ENCODE measurements at places on chromosomes 16 and 17.

DNA sequence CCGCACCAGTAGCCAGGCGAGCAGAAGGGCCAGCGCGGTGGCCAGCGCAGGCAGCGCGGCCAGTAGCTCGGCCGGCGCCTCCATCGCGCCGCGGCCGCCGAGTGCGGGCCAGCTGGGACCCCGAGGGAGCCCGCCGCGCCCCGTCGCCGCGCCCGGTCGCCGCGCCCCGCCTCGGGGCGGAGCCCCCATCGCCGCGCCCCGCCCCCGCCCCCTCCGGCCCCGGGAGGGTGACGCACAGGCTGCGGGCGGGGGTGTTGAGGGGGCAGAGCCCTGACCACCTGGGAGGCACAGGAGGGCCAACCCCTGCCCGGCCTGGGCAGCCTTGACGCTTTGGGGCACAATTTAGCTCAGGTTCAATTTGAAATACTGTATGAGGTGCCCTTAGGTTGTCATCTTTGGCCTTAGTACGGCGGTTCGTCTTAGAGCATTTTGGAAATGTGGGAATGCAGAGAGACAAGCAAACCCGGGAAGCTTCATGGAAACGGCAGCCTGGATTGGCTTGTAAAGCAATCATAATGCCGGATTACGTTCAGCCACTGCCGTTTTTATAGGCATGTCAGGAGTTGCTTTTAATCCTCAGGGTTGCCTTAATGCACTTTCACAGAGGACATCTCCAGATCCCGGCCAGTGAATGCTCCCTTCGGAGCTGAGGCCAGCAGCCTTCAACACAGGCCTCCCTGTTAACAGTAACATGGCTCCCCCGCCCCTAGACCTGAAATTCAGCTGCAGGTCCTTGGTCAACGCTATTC is at the start of gene MXRA7:
Gene MXRA7 (minus strand): TSS at position 103 of the 749 bp plus-strand sequence. CDS start 19 bp downstream, at position 84.
- peak; percentile 92 for DNase-seq

DNA sequence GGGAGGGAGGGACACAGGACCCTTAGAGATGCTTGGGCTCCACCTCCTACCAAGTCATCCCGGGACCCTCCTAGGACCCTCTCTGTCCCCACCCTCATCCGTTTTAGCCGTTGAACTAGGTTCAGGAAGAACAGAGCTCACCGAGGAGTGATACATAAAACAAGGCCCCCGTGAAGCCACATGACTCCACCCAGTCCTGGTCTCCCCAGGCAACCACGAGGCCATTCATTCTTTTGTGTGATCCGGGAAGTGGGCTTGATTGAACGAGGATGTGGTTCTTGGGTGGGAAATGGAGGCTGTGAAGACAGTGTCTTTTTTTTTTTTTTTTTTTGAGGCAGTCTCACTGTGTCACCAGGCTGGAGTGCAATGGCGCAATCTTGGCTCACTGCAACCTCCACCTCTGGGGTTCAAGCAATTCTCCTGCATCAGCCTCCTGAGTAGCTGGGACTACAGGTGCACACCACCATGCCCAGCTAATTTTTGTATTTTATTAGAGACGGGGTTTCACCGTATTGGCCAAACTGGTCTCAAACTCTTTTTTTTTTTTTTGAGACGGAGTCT is 14.8 kb downstream of the TRARG1 start:
- no peak for DNase-seq

DNA sequence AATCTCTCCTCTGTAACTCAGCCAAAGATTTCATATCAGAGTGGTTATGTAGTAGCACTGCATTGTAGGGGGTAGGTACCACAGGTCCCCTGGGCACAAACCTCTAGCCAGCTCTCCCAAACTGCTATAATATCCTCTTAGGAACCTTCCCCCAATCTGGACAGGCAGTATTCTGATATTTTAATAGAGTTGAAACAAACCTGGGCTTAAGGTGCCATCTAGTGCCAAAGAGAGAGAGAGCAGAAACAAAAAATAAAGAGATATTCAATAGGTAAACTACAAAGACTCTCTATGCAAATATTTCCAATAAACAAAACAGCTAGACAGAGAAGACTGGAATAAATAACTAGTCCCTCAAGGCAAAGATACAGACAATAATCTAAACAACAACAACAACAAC is 1070.0 kb downstream of the CDH11 start:
- no peak for DNase-seq

GRCh38 chr17:19424934-19425868 is 14.2 kb downstream of the RNF112 start:
- no peak for DNase-seq

GRCh38 chr16:57689762-57690558 is 4.6 kb upstream of the DRC7 start:
- no peak for DNase-seq

DNA sequence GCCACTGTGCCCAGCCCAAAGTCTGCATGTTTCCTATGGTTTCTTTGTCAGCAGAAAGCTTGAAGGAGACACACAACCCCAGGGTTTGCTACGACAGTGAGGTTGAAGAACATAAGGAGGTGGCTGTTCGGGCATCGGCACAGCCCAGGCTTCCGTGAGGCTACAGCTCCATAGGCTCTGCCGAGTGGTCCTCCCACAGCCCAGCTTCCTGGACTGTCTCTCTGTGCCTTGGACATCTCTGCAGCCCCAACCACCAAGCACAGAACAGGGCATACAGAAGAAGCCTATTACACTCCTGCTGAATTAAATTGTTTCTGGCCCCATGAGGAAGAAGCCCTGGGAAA is 3.2 kb upstream of the HAP1 start:
- DNase-seq: no peak

GRCh38 chr16:58076514-58076913 is 51.0 kb downstream of the MMP15 start:
- DNase-seq: no peak

DNA sequence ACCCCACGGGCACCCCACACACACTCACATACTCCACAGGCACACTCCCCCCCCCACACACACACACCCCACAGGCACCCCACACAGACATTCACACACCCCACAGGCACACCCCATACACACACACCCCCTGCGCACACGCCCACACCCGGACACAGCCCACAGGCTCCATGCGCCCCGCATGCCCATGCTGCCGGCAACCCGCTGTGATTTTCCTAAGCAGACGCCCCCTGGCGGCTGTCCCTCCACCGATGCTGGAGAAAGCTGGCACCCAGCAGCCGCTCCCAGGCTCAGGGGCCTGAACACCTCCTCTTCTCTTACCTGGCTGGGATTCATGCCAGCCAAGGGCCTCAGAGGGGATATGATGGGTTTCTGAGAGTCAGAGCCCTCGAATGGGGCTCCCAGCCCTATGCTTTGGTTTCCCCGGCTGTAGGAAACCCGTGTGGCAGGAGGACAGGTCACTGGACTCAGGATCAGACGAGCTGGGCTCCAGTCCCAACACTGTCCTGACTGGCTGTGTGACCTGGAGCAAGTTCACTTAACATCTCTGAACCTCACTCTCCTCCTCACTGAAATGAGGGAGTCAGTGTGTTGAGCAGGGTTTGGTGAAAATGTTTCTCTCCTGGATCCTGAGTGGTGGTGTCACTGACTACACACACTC is 19.6 kb upstream of the TNFRSF13B start:
- DNase-seq: peak; percentile 96

GRCh38 chr17:70327723-70328122 is 158.4 kb downstream of the KCNJ2 start:
- DNase-seq: no peak

- peak; percentile 54 for DNase-seq
Measured at GRCh38 chr16:3256866-3257465, 533 bp upstream of the MEFV start.

GRCh38 chr16:56513972-56514371 is 5.9 kb downstream of the BBS2 start:
- DNase-seq: no peak

DNA sequence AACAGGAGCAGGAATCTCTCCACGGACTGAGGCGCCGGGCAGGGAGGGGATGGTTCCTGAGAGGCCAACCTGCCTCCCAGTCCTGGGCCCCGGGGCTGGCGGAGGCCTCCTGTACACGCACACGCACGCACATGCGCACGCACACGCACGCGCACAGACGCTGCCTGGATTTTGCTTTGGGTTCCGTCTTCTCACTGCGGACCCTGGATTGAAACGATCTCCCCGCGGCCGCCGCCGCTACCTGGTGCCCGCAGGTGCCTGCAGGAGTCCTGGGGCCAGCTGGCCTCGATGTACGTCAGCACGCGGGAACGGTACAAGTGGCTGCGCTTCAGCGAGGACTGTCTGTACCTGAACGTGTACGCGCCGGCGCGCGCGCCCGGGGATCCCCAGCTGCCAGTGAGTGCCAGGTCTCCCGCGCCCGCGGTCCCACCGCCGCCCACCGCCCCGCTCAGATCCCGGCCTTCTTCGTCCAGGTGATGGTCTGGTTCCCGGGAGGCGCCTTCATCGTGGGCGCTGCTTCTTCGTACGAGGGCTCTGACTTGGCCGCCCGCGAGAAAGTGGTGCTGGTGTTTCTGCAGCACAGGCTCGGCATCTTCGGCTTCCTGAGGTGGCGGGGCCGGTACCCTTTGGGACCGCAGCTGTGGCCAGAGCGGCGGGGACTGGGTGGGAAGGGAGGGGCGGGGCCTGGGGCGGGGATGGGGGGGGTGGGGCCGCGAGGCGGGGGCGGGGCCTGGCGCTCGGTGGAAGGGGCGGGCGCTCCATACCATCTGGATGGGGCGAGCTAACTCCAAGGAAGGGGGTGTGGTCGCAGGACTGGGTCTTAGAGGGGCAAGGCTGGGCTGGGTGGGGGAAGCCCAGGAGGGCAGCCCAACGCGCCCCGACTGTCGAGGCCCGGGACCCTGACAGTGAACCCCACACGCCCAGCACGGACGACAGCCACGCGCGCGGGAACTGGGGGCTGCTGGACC is 12.3 kb downstream of the CES4A start:
- DNase-seq: no peak

DNA sequence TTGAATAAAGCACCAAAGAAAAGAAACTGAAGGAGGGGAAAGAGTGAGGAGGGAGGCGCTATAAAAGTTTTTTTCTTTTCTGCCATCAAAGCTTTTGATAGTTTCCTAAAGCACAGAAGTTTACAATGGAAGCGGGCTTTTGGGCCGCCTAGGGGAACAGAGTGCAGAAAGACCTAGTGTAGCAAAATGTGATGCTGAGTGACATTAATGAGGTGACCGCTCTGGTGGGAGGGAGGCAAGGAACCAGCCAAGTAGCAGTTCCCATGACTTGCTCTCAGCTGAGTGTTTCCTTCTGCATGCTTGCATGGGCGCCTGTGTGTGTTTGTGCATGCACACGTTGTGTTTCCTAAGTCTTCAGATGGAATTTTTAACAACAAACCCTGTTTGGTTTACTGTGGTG is 15.5 kb downstream of the MSI2 start:
- no peak for DNase-seq

DNA sequence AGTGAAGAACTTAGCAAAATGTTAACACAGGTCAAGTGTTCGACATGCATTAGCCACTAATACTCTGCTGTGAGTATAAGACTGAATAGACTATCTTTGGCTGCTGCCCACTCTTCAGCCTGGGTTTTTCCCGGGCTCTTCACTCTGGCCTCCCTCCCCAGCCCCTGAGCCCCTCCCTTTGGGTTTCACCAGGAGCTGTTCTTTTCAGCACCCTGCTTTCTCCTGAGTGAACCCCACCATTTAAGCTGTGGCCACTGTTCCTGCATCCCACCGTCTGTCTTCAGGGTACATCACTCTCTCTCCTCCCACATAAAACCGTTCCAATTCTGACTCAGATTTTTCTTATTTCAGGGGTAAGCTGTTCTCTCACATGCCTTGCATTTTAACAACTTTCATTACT is 92.0 kb upstream of the ASIC2 start:
- DNase-seq: no peak

DNA sequence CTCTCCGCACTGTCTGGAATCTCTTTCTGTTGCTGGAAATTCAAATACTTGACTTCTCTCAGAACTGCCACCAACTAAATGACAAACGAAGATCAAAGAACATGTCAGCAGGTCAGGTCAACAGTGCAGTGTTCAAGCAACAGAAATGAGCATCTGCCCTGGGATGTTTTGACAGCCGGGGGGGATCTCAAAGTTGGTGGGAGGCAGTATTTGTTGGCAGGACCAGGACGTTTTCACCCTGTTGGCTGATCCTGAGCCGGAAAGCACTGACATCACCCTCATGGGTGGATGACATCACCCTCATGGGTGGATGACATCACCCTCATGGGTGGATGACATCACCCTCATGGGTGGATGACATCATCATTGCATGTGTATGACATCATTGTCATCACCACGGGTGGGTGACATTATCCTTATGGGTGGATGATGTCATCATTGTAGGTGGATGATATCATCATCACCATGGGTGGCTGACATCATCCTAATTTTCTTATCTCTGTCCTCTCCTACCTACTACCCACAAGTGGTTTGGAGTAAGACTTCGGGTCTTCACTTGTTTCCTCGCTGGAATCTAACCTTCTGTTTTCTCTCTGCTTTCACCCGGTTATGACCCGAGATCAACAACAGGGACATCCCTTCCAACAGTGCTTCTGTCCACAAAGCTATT is 18.9 kb downstream of the DNAH17 start:
- DNase-seq: no peak

GRCh38 chr17:62923258-62924150 is 42.5 kb upstream of the TANC2 start:
- DNase-seq: no peak

DNA sequence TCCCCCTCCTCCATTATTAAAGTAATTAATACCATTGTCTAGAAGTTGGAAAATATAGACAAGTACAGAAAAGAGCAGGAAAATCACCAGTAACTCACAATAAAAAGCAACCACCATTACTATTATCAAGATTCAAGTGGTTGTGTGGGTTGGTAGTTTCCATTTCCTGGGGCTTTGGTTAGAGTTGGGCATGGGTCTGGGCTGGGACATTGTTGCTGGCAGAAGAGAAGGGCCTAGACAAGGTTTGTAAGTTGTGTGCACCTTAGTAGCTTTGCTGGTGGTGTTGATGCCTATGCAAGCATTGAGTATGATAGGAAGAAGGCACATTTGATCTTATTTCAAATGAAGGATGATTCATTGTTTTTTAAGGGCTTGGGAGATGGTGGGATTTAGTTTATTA is 25.4 kb upstream of the NFATC3 start:
- DNase-seq: no peak

DNA sequence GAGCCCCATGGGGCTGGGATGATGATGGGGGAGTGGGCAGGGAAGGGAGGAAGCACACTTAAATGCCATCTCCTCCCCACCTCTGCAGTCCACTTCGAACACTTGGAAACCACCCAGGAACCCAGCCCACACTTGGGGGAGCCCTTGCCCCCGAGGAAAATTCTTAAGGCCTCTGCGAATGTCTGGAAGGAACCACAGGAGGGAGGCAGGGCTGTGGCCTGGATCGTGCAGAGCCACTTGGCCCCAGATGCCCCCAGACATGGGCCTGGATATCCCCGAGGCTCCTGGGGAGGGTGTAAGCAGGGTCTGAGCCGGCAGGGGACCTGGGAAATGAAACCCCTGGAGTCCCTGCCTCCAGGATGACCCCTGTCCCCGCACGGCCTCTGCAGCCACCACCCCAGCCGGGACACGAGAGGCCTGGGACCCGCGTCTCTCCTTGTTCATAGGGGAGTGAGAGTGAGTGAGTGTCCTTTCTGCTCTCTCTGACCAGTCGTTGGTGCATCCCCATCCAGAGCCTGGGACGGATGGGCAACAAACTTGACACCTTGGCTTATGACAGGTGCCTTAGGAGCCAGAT is 11.8 kb upstream of the MTSS2 start:
- DNase-seq: no peak
